ENCODE measurements at places on chromosomes 13 and 19.

DNA sequence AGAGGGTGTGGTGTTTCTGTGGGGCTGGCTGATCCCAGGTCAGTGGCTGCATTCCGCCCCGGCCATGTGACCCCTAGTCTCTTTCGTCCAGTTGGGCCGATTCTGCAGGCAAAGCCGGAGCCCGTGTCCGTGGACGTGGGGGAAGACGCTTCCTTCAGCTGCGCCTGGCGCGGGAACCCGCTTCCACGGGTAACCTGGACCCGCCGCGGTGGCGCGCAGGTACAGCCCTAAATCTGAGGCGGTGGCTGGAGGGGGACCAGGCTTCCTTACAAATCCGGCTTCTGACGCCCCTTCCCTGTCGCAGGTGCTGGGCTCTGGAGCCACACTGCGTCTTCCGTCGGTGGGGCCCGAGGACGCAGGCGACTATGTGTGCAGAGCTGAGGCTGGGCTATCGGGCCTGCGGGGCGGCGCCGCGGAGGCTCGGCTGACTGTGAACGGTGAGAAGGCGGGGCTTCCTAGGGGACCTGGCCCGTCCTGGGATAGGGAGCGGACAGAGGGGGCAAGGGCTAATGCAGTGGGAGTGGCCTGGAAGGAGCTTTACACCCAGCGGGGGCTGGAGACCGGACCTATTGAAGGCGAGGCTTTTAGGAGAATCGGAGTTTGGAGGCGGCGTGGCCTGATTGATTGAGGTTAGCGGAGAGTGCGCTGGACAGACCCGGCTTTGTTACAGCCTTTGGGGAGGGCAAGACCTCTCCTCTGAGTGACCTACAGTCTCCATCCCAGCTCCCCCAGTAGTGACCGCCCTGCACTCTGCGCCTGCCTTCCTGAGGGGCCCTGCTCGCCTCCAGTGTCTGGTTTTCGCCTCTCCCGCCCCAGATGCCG is 4.3 kb downstream of the KIRREL2 start:
- DNase-seq, result no peak

DNA sequence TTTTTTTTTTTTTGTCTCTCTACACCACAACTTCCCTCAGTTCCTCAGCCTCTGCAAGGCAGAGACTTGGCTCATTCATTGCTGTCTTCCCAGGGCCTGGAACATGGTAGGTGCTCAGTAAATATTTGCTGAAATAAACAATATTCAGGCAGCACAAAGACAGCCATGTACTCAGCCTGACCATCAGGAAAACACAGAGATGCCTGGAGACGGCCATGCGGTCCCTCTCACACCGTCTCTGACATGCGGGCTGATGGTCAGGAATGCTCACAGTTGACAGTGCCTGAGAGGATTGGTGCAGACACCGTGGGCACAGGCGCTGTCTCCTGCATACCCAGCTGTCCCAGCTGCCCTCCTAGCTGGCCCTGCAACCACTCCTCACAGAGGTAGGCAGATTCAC is 924 bp downstream of the PRAM1 start:
- no peak for DNase-seq

DNA sequence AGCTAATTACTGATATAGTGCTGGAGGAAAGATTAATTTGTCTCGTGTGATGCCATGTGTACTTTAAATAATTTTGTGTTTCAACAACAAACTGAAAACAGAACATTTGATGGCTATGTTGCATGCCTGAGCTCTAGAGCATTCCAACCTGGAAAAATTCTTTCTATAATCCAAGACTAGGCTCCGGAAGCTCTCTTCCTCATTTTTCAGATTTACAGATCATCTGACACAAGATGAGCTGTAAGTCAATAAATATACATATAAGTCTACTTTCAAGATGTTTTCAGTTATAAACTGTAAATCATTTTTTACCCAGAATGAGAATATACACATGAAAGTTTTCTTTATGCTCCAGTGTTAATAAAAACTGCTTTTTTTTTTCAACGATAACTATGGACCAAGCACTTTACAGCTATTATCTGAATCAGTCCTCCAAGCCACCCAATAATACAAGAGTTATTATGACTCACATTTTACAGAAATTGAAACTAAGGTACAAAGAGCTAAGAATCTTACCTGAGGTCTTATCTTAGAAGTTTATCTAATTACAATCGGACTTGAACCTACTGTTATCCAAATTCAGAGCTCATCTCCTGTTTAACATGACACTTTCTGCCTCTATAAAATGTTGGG is 6.4 kb upstream of the FOXO1 start:
- no peak for DNase-seq

DNA sequence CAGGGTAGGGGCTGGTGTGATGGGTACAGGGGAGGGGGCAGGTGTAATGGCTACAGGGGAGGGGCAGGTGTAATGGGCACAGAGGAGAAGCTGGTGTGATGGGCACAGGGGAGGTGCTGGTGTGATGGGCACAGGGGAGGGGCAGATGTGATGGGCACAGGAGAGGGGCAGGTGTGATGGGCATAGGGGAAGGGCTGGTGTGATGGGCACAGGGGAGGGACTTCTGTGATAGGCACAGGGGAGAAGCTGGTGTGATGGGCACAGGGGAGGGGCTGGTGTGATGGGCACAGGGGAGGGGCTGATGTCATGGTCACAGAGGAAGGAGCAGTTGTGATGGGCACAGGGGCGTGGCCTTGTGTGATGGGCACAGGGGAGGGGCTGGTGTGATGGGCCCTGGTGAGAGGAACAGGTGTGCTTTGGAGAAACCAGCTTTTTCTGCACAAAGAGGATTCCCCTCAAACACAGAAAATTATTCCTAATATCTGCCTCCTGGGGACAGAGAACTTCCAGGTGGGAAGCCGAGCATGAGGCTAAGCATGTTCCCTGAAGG is 38.6 kb upstream of the POP4 start:
- DNase-seq, result no peak

DNA sequence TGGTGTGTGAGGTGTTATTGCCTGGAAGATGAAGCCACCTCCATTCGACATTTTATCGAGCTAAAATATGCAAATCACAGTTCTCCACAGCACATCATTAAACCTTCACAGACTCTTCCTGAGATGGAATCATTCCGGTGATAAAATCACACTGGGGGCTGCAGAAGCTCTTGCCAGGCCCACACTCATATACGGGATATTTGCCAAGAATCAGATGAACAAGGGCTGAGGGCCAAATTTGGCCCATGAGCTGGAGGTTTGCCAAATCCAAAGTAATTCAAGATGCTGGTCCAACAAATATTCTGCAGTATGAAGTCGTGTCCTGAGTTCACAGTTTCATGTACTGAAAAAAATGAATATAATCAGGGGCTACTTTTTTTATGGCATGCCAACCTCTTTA is 16.7 kb upstream of the RXFP2 start:
- DNase-seq, result no peak

- no peak for DNase-seq
Observed at GRCh38 chr13:45206340-45206739, 5.5 kb upstream of the KCTD4 start.

- no peak for DNase-seq
Observed at GRCh38 chr19:17105556-17105955, 30.0 kb downstream of the MYO9B start.

GRCh38 chr19:51590441-51590840 is 19.4 kb downstream of the ZNF175 start:
- DNase-seq, result no peak

- no peak for DNase-seq
Observed at GRCh38 chr19:4012092-4012974, 4.8 kb downstream of the PIAS4 start.

DNA sequence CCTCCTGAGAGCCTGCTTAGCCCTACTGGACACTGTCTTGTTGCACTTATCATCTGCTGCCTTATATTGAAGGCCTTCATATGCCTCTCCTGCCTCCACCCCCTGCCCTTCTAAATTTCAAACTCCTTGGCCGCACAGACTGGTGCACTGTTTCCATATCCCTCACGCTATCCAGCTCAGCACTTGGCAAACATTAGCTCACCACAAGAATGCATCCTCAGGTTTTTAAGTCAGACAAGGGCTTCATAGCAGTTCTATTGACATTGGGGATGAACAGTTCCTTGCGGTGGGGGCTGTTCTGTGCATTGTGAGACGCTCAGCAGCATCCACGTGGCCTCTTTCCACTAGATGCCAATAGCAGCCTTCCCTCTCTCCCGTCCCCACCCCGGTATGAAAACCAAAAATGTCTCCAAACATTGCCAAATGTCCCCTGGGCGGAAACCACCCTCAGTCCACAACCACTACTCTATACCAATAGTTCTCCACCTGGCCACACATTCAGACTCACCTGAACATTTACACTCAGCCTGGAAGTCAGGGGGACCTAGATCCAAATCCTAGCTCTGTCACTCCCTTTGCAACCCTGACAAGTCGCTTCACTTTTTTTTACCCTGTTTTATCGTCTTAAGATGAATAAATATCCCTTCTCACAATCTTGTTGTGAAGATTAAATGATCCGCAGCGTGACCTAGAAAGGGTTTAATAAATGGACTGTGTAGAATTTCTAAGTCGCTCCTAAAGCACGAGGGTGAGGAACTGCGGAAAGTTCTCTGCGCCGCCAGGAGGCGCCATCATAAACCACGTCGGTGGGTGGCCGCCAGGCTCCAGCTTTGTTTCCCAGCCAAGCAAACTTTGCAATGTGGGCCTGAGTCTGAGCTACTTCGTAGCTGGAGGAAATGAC is 3.6 kb upstream of the CEACAM3 start:
- peak; percentile 41 for DNase-seq

DNA sequence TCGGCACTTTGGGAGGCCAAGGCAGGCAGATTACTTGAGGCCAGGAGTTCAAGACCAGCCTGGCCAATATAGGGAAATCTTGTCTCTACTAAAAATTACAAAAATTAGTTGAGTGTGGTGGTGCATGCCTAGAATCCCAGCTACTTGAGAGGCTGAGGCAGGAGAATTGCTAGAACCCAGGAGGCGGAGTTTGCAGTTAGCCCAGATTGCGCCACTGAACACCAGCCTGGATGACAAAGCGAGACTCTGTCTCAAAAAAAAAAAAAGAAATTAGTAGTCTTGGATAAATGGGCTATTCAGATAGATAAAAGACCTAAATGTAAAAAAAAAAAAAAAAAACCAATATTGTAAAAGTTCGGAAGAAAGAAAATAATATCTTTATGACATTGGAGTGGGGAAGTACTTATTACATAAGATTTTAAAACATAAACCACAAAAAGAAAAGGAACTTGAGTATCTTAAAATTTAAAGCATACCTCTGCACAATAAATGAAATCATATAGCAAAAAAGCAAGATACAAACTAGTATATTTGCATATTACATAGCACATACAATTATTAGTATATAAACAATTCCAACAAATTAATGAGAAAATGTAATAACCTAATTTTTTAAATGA is 26.7 kb upstream of the RNASEH2B start:
- no peak for DNase-seq

Data from activated CD4-positive, alpha-beta T cell treated with anti-CD3 and anti-CD28 coated beads, Interleukin-2, amount 50 U/mL, for 1 hour (primary cell).